ENCODE measurements at places on chromosomes 7 and 10.

- no peak for DNase-seq
Measured at GRCh38 chr7:94478648-94479214, 30.9 kb upstream of the CASD1 start.

DNA sequence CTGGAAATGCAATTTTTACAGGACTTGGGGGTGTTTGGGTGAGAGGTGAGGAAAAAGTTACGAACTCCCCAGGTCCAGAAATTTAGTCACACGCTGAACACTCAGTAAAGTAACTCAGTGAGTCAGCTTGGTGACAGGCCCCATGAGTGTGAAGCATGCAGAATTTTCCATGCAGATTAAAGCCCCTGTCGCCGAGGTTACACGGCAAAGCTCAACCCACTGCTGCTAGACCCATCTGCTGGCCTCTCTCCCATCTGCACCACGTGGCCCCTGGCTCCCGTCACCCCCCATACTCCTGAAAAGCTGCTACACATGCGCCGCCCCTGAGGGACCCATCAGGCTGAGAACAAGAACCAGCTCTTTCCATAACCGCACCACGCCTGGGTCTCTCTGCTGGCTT lies 7.0 kb upstream of the MMP21 start:
- DNase-seq: no peak

GRCh38 chr10:132539431-132539839 lies 1.8 kb downstream of the INPP5A start:
- no peak for DNase-seq

- no peak for DNase-seq
Measured at GRCh38 chr10:104209575-104210198, 22.5 kb downstream of the CFAP43 start.

DNA sequence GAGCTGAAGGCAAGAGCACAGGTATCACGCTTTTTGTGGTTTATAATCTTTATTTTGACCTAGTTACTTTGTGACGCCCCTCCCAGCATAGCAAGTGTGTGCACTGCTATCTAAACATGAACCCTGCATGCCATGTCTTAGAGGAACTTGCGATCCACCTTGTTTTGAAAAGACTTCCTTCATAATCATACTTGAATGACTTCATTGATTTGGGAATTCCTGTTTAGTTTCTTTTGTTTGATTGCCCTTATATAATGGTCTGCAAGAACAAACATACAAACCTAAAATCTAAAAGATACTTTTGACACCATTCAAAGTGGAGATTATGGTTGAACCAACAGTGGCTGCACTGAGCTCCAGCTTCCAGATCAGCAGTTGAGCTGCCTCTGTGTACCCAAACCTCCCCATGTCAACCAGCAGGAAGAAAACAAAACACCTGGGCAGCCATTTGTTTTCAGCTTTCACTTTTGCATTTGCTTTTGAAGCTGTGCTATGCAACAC lies 132.6 kb downstream of the CELF2 start:
- DNase-seq: no peak

DNA sequence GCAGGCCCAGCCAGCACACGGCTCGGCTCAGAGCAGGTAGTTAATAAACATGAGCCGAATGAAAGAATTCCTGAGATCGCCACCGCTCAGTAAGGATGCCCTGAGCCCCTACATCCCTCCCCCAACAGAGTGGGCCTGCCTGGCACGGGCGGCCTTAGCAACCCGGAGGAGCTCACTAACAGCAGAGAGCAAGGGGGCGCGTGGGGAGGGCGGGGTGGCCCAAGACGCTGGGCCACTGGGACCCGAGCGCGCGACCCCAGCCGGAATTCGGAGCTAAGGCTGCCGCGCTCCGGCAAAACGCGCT lies 403 bp upstream of the ENO4 start:
- no peak for DNase-seq

DNA sequence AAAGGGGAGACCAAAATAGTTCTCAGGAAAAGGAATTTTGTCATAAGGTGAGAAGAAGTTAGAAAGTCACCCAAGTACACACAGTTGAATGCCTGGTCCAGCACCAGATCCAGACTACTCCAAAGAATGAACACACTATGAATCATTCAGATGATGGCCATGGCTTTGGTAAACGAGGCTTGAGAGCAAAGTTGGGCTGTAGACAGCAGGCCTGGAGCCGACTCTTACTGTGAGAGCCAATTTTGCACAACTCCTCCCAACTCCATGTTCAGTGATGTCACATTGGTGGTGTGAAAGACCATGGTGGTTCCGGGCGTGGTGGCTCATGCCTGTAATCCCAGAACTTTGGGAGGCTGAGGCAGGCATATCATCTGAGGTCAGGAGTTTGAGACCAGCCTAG lies 131.6 kb downstream of the PKD1L1 start:
- DNase-seq: no peak

- peak; percentile 12 for DNase-seq
Measured at GRCh38 chr10:70549962-70550458, 52.5 kb downstream of the PRF1 start.

- DNase-seq: no peak
Measured at GRCh38 chr10:128375171-128375570, 248.9 kb upstream of the MKI67 start.

GRCh38 chr7:89681448-89681847 lies 472.8 kb upstream of the STEAP1 start:
- DNase-seq: no peak

DNA sequence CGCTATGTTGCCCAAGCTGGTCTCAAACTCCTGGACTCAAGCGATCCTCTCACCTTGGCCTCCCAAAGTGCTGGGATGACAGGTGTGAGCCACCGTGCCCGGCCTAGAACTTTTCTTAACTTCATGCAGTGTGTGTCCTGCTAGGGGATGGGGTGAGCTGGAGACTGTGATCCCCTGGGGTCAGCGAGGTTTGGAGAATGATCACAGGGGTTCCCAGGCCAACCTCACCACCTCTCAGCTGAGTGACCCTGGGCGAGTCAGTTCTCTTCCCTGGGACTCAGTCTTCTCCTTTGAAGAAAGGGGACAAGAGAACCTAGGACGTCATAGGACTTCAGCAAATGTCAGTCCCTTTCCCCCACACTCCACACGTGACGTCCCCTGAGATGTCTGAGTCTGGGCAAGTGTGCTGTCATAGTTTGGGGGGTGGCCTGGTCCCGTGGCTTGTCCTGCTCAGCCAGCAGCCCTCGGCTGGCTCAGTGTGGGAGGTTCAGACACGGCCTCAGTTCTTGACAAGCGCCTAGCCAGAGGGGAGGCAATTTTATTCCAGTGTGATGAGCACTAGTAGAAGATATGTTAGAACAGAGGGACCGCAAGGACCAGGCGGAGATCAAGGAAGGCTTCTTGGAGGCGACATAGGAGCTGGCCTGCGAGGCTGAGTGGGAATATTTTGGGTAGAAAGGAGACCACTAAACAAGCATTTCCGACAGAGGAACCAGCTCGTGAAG lies 43.3 kb upstream of the ELN start:
- DNase-seq: no peak

- no peak for DNase-seq
Measured at GRCh38 chr10:802506-802905, 113.0 kb upstream of the DIP2C start.

GRCh38 chr10:6558272-6558671 lies 21.8 kb downstream of the PRKCQ start:
- no peak for DNase-seq

- DNase-seq: peak; percentile 29
Measured at GRCh38 chr7:38932509-38933168, 23.6 kb upstream of the VPS41 start.

DNA sequence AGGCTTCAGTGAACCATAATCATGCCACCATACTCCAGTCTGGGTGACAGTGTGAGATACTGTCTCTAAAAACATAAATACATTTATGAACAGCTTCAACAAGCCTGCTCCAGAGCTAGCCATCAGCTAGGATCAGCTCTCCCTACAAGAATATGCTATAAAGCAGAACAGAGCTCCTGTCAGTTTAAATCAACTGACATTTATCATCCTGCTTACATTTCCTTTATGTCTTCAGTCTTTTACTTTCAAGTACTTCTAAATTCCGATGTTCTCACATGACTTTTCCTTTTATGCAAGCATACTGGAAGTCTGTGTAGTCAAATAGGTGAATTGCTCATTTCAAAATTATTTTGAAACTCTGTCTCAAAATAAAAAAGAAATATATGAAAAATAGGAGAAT lies 64.6 kb downstream of the COA1 start:
- no peak for DNase-seq

- no peak for DNase-seq
Measured at GRCh38 chr7:144516729-144517525, 113.4 kb upstream of the NOBOX start.

DNA sequence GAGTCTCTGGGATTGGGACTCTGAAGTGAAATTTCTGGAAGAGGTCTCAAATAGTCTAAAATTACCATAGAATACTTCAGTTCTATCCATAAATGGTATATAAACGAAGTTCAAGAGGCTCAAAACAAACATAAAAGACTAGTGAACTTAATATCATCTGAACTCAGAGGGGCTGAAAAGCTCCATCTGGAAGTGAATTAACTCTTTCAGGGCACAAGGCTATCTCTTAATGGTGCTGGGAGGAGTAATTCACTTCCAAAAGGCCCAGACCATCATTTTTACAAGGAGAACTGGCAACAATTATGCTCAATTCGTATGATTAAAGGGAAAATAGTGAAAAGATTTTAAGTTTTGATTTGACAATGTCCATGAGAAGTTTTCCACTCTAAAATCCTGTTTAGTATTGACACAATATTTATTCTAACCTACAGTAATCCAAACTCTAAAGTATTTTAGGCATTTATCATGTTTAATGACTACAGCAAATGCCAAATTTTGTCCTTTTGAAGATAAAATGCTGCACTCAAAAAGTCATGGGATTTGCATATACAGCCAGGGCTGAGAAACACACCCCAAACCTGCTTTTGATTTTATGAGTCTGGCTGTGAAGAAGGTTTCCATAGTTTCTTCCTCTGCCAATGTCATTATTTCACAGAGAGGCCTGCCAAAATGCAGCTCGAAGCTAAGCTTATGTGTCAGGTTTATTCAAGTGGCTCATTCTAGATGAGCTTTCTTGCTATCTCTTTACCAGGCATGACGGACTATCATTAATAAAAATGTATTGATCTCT lies 143.9 kb downstream of the HIBADH start:
- DNase-seq: no peak

GRCh38 chr7:29843726-29844125 lies 37.4 kb downstream of the WIPF3 start:
- no peak for DNase-seq

DNA sequence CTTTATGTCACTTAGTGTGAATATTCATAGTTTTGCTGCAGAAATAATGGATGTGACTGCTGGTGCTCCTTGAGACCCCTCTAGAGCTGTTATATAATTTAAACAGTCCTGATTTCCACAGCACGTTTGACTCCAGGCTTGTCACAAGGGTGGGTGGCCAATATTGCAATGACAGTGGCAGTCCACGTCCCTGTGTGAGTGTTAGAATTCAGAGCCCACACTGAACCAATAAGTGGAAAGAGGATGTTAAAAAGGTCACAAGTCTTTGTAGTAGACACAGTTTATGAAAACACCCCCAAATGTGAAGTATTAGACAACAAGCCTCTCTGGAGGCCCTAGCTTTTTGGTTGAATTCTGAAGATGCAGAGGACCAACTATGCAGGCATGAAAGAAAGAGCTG lies 2.0 kb downstream of the PPP1R17 start:
- no peak for DNase-seq

DNA sequence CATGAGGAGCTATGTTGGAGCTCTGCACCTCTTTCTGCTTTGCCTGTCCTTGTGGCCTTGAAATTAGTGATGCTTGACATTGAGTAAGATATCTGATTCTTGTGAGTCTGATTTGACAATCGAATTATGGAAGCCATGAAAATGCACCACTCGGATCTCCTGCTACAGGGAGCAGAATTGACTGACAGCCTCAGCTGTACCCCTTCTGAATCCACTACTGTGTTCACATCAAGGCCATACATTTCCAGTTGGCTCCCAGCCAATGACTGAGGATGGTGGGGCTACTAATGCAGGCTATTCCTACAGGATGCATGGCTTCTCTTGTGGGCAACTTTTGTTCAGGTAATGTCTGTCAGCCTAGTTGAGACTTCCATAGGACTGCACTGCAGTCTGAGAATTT lies 321.9 kb downstream of the REEP3 start:
- DNase-seq: no peak

DNA sequence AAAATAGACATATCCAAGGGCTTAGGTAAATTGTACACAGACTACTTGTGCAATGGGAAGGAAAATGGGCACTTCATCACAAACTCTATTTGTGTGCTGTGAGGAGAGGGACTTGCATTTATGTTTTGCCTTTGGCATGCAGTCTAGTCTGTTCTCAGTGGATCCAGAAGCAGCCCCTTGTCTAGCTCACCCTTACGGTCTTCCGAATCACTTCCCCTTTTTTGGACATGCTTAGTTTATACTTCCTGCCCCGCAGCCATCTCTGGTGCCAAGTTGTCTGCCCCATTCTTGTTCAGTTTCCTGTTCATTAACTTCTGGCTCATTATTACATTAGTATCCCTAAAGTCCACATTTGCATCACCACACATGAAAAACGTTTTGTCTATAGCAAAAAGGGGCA lies 161.6 kb downstream of the NRCAM start:
- peak; percentile 31 for DNase-seq

- no peak for DNase-seq
Measured at GRCh38 chr10:129381741-129382140, 85.3 kb upstream of the MGMT start.

GRCh38 chr7:45220846-45221618 lies 63.4 kb downstream of the RAMP3 start:
- DNase-seq: no peak

GRCh38 chr10:130808243-130808642 lies 503.3 kb downstream of the TCERG1L start:
- DNase-seq: no peak

- no peak for DNase-seq
Measured at GRCh38 chr10:28669227-28670173, 7.8 kb upstream of the BAMBI start.

DNA sequence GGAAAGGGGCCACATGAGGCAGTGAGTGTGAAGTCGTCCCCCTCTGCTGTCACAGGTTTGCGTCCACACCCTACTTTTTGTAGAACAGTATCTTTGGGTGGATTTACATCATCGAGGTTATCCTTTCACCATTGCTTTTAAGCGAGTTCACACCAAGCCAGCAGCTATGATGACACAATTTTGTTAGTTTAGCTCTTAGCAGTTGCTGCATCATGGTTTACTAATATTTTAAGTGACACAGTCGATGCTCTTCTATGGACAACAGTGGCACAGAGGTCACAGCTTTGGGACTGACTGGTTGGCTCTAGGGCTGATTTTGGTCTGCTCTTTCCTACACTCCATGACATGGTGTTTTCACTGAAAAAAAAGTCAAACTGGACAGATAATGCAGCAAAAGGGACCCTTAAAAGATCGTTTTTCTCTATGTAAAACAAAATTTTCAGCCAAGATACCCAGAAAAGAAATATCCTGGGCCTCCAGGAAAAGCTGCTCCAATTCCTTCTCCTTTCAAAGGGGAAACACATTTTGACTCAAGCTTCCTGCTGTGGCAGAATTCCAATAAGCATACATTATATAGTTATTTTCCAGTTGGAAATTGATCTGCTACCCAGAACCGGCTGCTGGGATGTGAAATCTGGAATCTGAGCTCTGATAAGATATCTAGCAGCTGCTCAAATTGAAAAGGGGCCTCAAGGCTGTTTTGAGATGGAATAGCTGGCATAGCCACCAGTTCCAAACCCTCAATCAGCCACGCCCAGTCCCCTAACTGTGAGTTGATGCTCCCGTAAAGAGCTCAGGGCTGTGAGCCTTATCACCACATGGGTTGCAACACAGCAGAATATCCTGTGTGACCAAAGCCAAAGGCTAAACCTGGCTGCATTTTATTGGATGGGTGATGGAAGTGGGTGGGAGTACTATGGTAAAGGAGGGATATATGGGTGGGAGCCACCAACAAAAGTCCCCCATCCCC lies 114.2 kb downstream of the SMURF1 start:
- no peak for DNase-seq

All from GM12864 (cell line).